ENCODE measurements at places on chromosomes 3 and 15. TPM values are rescaled to one million over a fixed set of nuclear protein-coding genes. Genes with fewer than 3 reads are reported as not detected.

Gene FYCO1
- total RNA-seq: 121 TPM

Gene BCHE
- 2.3 TPM for total RNA-seq

Gene FSTL1
- 243 TPM for total RNA-seq

Gene TGM4
- not detected for total RNA-seq

Gene GOLGA6A
- total RNA-seq: not detected

GRCh38 chr3:183697123-183697609, 431 bp upstream of the YEATS2 start:
- H3K27me3 ChIP-seq: no peaks in the 10 kb centered on the region
- peaks cover 5% of the 10 kb centered on the region for H3K36me3 ChIP-seq
- H3K27ac ChIP-seq: peak overlapping the region; percentile 97
- H3K4me3 ChIP-seq: peak overlapping the region; percentile 94
- DNase-seq: no peak
- H3K4me1 ChIP-seq: peaks cover 41% of the 10 kb centered on the region

DNA sequence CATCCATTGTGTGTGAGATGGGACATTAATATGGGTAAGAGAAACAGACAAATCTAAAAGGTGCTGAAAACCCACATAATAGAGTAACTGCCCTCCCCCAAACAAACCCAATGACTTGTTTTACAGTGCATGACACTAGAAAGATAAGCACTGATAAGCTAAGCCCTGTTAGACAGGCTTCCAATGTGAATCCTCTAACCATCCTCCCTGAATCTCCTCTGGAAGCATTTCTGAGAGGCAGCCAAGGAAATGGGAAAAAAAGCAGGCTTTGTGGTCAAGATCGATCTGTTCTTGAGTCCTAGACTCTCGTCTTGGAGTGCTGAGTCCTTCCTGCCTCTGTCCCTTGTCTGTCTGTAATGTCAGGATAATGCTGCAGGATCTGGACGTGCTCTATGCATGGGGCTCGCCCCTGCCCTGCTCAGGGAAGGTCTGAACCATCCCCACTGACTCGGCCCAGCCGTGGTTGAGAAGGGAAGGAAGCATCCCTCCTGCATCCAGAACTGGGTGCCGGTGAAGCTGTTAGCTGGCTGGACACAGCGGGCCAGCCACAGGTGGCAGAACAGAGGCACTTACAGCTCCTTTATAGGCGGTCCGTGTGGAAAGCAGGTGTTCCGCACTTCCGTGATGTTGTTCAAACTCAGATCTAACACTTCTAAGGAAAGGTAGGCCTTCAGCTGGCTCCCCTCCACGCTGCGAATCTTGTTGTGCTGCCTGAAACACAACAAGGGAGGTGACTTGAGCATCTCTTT, 84.1 kb downstream of the LRIG1 start:
- DNase-seq: no peak
- no peak overlapping the region for H3K4me3 ChIP-seq
- H3K27ac ChIP-seq: peak overlapping the region; percentile 88
- H3K4me1 ChIP-seq: peaks cover 81% of the 10 kb centered on the region
- peaks cover 22% of the 10 kb centered on the region for H3K36me3 ChIP-seq

GRCh38 chr3:89504432-89504831, 397.0 kb downstream of the EPHA3 start:
- H3K27ac ChIP-seq: no peak overlapping the region
- no peaks in the 10 kb centered on the region for H3K27me3 ChIP-seq
- H3K36me3 ChIP-seq: no peaks in the 10 kb centered on the region
- H3K4me3 ChIP-seq: no peak overlapping the region
- no peaks in the 10 kb centered on the region for H3K4me1 ChIP-seq
- no peak for DNase-seq

DNA sequence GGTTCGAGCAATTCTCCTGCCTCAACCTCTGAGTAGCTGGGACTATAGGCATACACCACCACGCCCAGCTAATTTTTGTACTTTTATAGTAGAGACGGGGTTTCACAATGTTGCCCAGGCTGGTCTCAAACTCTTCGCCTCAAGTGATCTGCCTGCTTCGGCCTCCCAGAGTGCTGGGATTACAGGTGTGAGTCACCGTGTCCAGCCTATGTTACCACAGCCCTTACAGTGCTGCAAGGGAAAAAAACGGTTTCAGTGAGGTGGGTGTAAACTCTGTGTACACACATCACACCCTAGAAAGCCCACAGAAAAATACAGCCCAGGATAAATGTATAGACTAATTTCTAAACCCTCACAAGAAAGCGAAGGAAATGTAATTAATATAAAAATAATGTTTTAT, 103.5 kb upstream of the AKAP13 start:
- no peak for DNase-seq
- no peak overlapping the region for H3K4me3 ChIP-seq

- peaks cover 8% of the 10 kb centered on the region for H3K4me1 ChIP-seq
- no peaks in the 10 kb centered on the region for H3K27me3 ChIP-seq
- no peak for DNase-seq
- H3K36me3 ChIP-seq: no peaks in the 10 kb centered on the region
- no peak overlapping the region for H3K4me3 ChIP-seq
Measured at GRCh38 chr3:134932035-134932434, 137.0 kb downstream of the EPHB1 start.

- no peaks in the 10 kb centered on the region for H3K36me3 ChIP-seq
- H3K4me1 ChIP-seq: no peaks in the 10 kb centered on the region
- H3K27ac ChIP-seq: no peak overlapping the region
- no peak overlapping the region for H3K4me3 ChIP-seq
- peaks cover 14% of the 10 kb centered on the region for H3K27me3 ChIP-seq
- no peak for DNase-seq
Measured at GRCh38 chr15:58179741-58180381, 41.7 kb downstream of the AQP9 start.

DNA sequence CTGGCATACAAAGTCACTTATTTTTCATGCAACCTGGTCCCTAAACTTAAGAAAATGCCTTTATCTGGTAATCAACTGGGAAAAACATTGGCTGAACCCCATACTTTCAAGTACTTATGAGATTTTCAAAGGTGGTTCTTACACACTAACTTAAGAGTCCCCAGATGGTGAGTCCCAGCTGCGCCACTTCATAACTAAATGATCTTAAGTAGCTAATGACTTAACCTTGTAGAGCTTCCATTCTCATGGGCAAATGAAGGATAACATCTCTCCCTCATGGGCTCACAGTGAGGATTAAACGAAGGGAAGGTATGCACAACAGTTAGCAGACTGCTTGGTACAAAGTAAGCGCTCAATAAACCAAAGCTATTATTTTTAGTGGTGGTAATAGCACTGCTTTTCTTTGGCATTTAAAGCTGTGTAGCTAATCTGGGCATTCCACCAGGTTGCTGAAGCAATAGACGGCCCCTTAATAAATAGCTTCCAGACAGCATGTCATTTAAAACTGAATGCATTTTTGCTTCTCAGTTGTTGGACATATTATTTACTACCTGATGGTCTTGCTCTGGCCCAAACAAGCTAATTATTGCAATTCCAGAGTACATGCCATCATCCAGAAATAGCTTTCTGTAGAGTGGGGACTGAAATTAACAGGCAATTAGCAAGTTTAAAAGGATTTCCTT, 55.4 kb downstream of the LIPC start:
- H3K4me1 ChIP-seq: peaks cover 16% of the 10 kb centered on the region
- H3K27me3 ChIP-seq: no peaks in the 10 kb centered on the region
- no peak overlapping the region for H3K4me3 ChIP-seq
- DNase-seq: no peak
- H3K36me3 ChIP-seq: no peaks in the 10 kb centered on the region

- no peak overlapping the region for H3K27ac ChIP-seq
- H3K4me1 ChIP-seq: peaks cover 7% of the 10 kb centered on the region
- no peaks in the 10 kb centered on the region for H3K27me3 ChIP-seq
- no peak overlapping the region for H3K4me3 ChIP-seq
- no peak for DNase-seq
Measured at GRCh38 chr3:195699388-195699771, 21.4 kb upstream of the MUC20 start.

DNA sequence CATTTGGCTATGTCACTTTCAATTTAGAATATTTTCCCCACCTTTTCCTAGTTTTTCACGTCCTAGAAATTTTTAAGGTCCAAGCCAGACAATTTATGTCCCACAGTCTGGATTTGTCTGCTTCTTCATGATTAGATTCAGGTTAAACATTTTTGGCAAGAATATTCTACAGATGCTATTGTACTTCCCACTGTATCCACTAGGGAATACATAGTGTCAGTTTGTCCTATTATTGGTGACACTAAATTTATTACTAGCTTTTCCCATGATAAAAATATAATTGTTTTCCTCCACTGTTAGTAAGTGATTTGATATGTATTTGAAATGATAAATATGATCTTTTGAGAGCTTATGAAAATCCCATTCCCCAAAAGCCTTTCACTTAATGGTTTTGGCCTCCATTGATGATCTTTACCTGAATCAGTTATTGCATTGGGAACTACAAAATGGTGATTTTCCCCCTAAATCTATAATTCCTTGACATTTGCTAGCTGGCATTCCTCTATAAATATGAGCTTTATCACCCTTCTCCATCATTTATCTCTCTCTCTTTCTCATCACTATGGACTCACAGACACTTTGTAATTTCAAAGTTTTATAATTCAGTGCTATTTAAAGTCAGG, 8.3 kb downstream of the ARL14 start:
- H3K4me3 ChIP-seq: no peak overlapping the region
- H3K36me3 ChIP-seq: no peaks in the 10 kb centered on the region
- no peak overlapping the region for H3K27ac ChIP-seq
- no peak for DNase-seq
- no peaks in the 10 kb centered on the region for H3K27me3 ChIP-seq

- no peak for DNase-seq
- H3K27ac ChIP-seq: no peak overlapping the region
- H3K27me3 ChIP-seq: peaks cover 53% of the 10 kb centered on the region
- no peaks in the 10 kb centered on the region for H3K4me1 ChIP-seq
- H3K4me3 ChIP-seq: no peak overlapping the region
Measured at GRCh38 chr15:98169551-98169950, 209.0 kb downstream of the ARRDC4 start.

- peak overlapping the region; percentile 75 for H3K4me3 ChIP-seq
- H3K36me3 ChIP-seq: peaks cover 12% of the 10 kb centered on the region
- DNase-seq: no peak
- peaks cover 52% of the 10 kb centered on the region for H3K4me1 ChIP-seq
Measured at GRCh38 chr15:55195996-55196395, 745 bp downstream of the RSL24D1 start.

GRCh38 chr3:39804951-39805350, 4.5 kb upstream of the MYRIP start:
- H3K27me3 ChIP-seq: peaks cover 11% of the 10 kb centered on the region
- DNase-seq: no peak
- H3K4me1 ChIP-seq: peaks cover 14% of the 10 kb centered on the region
- no peak overlapping the region for H3K4me3 ChIP-seq

GRCh38 chr15:28888302-28888894, 2.6 kb downstream of the APBA2 start:
- H3K27ac ChIP-seq: no peak overlapping the region
- no peaks in the 10 kb centered on the region for H3K36me3 ChIP-seq
- H3K27me3 ChIP-seq: peaks cover 50% of the 10 kb centered on the region
- DNase-seq: no peak
- H3K4me1 ChIP-seq: peaks cover 15% of the 10 kb centered on the region

DNA sequence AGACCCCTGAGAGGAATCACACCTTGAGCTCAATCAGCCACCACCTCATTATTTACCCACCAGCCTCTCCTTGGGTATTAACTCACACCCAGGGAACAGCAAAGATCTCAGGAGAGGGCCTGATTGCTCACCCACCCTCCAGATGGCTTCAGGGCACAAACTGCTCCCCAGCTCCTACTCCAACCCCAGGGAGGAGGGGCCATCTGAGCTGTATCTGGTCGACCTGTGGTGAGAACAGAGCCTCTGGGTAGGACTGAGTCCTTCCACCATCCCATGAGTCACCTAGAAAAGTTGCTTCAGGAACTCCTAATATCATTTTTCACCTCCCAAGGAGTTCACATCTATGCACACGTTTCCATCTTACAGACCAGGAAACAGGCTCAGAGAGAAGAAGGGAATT, 44.8 kb upstream of the HES1 start:
- H3K4me1 ChIP-seq: peaks cover 20% of the 10 kb centered on the region
- H3K36me3 ChIP-seq: no peaks in the 10 kb centered on the region
- H3K27ac ChIP-seq: no peak overlapping the region
- peaks cover 18% of the 10 kb centered on the region for H3K27me3 ChIP-seq
- no peak overlapping the region for H3K4me3 ChIP-seq

- DNase-seq: no peak
- H3K27me3 ChIP-seq: peaks cover 79% of the 10 kb centered on the region
- peaks cover 6% of the 10 kb centered on the region for H3K4me1 ChIP-seq
- H3K27ac ChIP-seq: no peak overlapping the region
- H3K36me3 ChIP-seq: no peaks in the 10 kb centered on the region
Measured at GRCh38 chr15:29141308-29142128, 128.1 kb downstream of the NSMCE3 start.

DNA sequence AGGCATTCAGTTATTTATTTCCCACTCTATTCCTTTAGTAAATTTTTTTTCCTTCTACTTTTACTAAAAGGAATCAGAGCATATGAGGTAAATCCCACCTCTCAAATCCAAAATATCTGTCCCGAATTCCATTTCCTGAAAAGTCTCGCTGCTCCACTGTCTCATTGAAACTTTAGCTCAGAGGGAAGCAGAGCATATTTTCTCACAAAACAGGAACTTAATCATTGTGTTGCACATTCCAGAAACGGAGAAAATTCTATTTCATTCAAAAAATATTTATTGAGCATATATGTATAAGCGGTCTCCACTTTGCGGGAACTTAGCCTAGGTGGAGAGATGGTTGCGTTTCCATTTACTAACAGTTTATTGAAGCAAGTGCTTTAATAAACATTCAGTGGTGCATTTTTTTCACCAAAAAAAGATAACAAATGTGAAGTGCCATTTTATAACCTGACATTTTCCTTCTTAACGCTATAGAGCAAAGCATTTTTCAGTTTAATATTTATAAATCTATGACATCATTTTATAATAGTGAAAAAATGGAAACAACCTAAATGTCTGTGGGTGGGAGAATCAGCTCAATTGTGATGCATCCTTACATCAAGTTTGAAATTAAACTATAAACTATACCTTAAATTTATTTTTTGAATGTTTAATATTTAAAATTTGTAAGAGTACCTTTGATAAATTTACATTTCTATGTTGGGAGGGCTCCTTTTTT, 67.2 kb upstream of the CSTA start:
- peaks cover 10% of the 10 kb centered on the region for H3K4me1 ChIP-seq
- H3K27ac ChIP-seq: no peak overlapping the region
- H3K27me3 ChIP-seq: peaks cover 3% of the 10 kb centered on the region
- no peaks in the 10 kb centered on the region for H3K36me3 ChIP-seq
- DNase-seq: no peak
- no peak overlapping the region for H3K4me3 ChIP-seq

DNA sequence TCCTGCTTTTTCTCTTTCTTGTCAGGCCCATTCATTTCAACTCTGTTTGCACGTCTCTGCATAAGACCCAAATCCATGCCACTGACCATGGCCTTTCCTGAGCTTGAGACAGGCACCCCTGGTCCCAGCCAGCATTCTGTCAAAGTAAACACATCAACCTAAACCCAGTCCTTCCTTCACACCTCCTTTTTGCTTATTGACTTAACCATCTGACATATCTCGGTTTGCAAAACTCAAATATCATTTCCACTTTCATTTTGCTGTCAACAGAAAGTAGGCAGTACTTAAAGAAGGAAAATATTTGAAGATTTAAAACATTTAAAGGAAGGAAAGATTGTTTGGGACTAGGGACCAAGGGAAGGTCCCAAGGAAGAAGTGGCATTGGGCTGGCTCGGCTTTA, 48.2 kb upstream of the KBTBD8 start:
- DNase-seq: no peak
- H3K4me3 ChIP-seq: no peak overlapping the region
- H3K4me1 ChIP-seq: no peaks in the 10 kb centered on the region
- H3K27ac ChIP-seq: no peak overlapping the region
- no peaks in the 10 kb centered on the region for H3K36me3 ChIP-seq
- peaks cover 70% of the 10 kb centered on the region for H3K27me3 ChIP-seq

Data from left ventricle myocardium inferior (tissue), 1 donor.